Omental fat pad (tissue), 4 donors: ENCODE measurements at places on chromosomes 1 and 21.

DNA sequence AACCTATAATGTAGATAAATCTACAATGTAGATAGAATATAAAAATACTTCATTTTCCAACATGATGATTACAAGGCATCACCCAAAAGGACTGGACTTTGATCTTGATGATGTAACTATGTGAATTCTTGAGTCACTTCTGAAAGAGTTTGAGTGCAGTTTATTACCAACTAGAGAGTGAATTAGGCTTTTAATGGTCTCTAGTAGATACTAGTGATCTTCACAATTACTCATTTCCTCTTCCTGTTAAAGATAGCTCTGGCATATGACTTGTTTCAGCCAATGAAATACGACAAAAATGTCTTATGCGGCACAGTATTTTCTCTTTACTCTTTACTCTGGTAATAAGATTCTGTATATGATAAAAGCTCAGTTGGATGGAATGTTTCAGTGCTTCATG lies 1588.1 kb upstream of the B3GALT2 start:
- no peak for DNase-seq

DNA sequence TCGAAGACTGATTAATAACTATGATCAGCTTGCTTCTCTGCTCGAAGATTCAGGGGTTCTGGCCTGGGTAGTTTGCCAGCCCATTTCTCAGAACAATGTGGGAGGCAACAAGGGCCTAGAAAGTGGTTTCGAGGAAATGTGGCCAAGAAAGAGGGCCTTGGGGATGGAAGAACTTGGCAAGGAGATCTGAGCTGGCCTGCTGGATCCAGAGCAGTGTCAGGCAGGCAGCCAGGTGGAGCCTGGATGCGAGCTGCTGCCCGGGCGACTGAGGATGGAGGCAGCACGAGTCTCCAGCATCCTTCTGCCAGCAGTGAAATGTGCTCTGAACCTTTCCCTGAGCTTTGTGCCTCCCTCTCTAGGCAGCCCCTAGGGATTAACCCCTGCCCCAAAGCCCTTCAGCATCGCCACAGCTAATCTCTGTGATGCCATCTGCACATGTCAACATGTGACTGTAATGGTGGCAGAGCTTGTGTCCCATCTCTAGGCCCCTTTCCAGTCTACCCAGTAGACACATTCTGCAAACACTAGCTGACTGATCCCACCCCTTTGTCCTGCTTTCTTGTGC lies 61.0 kb upstream of the NEK2 start:
- DNase-seq, result no peak

DNA sequence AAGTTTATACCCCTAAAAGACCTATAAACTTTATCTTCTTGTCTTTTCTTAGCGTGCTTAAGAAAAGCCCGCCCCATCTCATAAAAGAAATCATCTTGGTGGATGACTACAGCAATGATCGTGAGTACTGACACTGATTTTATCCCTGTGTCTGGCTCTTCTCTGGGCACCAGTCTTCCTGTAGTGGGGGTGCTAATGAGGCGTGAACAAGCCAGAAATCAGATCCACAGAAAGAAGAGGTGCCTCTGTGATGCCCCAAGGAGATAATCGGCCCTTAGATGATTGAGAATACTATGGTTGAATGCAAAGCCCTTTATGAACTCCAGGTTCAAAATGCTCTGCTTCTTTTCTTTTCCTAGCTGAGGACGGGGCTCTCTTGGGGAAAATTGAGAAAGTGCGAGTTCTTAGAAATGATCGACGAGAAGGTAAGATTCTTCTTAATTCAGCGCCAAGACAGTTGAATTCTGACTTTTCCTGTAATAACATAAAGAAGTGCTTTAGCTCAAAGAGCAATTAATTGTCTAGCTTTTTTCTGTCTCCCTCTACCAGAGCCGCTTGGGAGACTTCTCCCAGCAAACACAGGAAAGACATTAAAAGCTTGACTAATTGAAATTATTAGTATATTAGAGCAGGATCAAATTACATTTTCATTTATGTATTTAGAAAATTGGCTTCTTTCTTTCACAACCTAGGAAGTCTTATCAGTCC lies 169.4 kb downstream of the GALNT2 start:
- DNase-seq, result no peak

DNA sequence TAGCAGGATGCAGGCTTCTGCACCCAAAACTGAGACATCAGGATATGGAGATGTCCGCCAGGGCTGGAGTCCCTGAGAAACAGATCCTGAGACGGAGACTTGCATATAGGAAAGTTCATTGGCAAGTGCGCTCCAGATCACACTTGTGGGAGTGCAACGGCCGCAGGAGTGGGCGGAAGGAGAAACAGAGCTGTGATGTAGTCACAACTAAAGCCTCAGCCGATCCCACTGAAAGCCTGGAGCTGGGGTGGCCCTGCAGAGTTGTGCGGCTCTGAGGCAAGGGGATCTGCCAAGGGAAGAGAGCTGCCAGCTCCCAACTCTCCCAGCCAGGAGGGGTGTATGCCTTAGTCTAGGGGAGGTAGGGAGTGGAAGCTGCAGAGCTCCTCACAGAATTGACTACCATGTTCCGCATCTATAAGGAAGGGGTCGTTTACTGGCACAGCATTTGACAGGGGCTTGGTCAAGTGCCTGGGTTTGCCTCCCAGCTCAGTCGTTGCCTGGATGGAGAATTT lies 42.1 kb upstream of the PLA2G2C start:
- no peak for DNase-seq

DNA sequence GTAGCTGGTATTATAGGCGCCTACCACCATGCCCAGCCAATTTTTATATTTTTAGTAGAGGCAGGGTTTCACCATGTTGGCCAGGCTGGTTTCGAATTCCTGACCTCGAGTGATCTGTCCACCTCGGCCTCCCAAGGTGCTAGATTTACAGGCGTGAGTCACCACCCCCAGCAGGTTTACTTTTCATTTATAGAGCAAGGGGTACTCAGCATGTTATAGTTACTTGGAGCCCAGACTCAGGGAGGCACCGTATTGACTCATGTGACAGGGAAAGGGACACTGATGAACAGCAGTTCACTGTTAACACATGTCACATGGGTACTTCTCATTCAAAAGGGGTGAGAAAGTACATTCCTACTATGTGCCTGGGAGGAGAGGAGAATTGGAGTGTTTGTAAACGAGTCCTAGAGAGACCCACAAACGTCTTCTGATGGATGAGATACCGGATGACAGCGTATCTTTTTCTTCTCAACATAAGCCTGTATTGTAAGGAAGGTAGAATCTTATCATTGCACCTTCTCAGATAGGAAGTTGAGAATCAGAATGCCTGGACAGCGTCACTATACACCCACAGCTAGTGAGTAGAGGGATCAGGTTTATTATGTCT lies 510.0 kb downstream of the USP25 start:
- no peak for DNase-seq

DNA sequence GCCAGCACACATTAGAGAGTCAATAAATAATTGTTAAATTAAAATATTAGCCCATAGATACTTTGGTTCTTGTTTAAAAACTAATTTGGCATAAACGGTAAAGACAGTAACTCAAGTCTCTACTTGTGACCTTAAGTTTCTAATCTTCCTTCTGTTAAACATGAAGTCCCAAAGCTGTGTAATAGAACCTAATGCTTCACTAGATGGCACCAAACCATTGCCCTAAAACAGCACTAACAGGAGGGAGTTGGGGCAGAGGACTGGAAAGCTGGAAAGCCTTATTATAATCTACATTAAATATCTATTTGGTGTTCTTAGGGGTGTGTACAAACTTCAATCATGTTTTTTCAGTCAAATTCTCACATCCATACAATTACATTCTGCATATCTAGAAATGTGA lies 176.7 kb downstream of the OLFM3 start:
- DNase-seq, result no peak

GRCh38 chr1:21652101-21652936 lies 16.8 kb downstream of the RAP1GAP start:
- no peak for DNase-seq

GRCh38 chr1:118928739-118929554 lies 59.2 kb downstream of the TBX15 start:
- DNase-seq, result no peak
